ENCODE measurements at places on chromosomes 12 and 14.

- DNase-seq, result no peak
These were observed 25.3 kb downstream of the PIGH start for GRCh38 chr14:67574806-67575205.

DNA sequence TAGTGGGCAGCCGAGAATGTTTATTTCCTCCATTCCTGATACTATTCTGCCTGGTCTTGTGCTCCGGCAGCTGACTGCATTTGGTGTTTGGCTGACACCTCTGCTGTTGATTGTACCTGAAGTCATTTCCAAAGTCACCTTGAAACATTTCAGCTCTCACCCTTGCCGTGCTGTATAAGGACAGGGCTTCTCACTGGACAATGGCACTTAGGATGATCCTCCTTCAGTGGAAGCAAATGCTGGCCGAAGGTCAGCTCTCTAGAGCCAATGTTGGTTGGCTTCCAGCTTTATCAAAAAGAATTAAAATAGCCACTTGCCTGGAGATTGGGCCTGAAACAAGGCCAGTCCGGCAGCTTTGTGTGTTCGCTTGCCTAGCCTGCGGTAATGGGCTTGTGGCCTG is 44.0 kb downstream of the ACACB start:
- DNase-seq, result no peak

DNA sequence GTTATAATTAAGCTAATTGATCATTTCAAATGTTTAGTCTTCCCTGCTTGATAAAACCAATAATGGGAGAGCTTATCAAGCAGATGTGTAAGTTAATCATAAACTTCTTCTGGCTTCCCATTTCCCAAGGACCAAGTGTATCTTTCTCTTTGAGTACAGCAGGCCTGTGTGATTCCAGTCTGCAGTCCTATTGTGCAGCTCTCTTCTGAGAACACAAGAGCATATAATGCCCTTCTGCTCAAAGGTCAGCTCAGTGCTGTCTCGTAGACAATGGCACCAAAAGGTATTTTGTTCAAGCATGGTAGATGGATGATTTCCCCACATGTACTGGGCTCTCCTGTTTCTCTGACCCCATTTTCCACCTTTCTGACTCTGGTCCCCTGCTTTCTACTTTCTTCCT is 101.8 kb upstream of the DYRK2 start:
- DNase-seq, result no peak

DNA sequence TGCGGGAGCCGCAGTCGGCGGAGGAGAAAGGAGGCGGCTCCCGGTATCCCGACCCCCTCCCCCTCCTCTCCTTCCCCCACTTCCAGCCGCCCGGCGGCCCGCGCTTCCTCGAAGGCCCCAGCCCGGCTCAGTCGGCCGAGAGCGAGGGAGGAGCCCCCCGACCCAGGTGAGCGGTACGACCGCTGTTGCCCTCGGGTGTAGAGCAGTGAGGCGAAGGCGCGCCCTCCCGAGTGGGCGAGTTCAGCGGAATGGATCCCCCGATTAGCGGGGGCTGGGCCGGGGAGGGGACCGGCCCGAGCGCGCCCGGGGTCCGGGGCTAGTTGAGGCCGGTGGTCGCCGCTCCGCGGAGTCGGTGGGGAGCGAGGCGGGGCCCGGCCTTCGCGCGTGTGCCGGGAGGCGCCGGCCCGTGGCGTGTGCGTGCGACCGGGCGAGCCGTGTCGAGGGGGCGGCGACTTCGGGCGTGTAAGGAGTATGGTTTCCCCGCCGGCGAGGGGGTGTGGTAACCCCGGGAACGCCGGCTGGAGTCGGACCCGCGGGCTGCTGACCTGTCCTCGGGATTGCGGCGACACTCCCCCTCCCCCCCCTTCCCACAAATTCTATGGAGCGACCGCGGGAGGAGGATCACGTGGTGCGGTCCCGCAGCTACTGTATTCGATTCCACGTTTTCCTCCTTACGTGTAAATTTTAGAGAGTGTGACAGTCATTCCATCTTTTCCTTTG is 501 bp downstream of the RIMKLB start:
- DNase-seq, result no peak

DNA sequence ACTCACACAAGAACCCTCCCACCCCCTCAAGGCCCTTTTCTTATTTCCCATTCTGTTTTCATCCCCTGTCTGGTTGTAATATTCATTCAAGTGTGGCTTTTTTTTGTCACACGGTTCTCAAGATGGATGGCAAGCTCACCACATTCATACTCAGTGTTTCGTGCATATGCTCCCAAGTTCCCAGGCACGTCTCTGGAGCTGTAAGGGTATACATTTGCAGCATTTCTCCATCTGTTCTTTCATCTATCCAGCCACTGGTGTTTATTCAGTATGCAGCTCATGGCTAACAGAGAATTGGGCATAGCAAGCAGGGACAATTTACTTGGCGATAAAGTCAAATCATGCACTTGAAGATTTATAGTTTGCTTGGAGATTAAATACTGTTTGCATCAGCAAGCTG is 212.1 kb downstream of the GRIN2B start:
- no peak for DNase-seq

DNA sequence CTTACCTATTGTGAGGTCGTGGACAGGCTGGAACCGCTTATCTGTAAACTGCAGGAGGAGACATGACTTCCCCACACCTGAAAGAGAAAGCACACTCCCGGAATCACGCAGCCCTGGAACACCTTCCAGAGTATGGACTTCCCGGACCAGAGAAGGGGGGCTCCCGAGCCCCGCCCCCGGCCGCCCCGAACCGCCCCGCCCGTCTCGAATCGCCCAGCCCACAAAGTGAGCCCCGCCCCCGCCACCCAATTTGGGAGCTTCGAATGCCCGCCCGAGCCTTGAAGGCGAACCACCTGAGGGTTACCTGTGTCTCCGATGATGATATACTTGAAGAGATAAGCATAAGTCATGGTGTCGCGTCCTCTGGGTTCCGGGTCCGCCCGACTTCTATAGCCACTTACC is 235 bp downstream of the RAB2B start:
- peak; percentile 73 for DNase-seq

GRCh38 chr12:13030541-13031291 is 13.5 kb upstream of the FAM234B start:
- no peak for DNase-seq

- DNase-seq, result no peak
These were observed 1.4 kb downstream of the AQP5 start for GRCh38 chr12:49962861-49963765.

- DNase-seq, result no peak
These were observed 31.3 kb upstream of the ATF1 start for GRCh38 chr12:50732591-50732990.

- no peak for DNase-seq
These were observed 26.3 kb downstream of the ZFYVE21 start for GRCh38 chr14:103741876-103742275.

- no peak for DNase-seq
These were observed 73.6 kb downstream of the SRGAP1 start for GRCh38 chr12:63917864-63918799.

- no peak for DNase-seq
These were observed 503.5 kb downstream of the PCNX1 start for GRCh38 chr14:71410578-71411284.

DNA sequence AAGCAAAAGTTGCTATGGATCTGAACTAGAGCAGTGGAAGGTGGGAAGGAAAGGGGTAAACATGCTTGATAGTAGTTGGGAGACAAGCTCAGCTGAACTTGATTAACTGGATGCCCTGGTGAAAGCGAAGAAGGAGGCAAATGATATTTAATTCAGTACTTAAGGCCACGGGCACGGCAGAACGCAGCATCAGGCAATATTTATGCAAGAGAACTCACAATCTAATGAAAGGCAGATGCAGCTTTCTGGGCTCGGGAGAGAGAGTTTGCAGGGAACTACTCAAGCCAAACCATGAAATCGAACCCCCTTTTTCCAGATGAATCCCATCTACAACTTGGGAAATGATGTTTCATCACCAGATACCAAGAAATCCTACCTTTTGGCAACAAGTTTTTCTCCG is 3.5 kb upstream of the CNIH1 start:
- no peak for DNase-seq

GRCh38 chr12:117908411-117908810 is 60.4 kb downstream of the KSR2 start:
- DNase-seq, result no peak

DNA sequence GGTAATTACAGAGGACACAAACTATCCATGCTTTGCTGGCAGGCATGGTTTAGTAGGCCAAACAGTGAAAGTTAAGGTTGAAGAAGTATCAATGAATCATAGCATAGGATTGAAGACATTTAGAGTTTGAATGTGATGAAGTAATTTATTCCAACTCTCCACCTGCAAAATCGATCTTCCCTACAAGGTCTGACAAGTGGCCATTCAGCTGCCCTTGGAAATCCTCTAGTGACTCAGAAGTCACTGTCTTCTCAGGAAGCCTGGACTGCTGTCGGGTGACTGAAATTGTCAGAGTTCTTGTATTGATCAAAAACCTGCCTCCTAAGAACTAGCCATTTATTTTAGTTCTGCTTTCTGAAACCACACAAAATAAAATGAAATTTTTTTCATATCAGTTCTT is 17.7 kb upstream of the STXBP6 start:
- no peak for DNase-seq

- DNase-seq, result no peak
These were observed 37.8 kb upstream of the PLBD1 start for GRCh38 chr12:14605401-14605989.

DNA sequence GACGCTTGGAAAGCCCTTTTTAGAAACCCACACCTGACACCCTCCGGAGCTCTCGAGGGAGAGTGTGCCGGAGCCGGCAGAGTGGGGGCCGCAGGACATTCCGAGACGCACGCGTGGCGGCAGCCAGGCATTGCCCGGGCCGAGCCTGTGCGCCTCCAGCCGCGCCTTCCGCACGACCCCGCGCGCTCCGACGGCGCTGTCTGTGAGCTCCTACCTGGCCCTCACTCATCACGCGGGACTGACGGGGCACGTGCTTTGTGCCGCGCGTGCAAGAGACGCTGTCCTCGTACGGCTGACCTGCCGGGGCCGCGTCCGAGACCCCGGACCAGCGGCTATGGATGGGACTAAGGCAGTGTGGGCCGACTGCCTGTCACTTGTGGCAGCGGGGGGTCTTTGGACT is 5.2 kb downstream of the GALNT9 start:
- no peak for DNase-seq

DNA sequence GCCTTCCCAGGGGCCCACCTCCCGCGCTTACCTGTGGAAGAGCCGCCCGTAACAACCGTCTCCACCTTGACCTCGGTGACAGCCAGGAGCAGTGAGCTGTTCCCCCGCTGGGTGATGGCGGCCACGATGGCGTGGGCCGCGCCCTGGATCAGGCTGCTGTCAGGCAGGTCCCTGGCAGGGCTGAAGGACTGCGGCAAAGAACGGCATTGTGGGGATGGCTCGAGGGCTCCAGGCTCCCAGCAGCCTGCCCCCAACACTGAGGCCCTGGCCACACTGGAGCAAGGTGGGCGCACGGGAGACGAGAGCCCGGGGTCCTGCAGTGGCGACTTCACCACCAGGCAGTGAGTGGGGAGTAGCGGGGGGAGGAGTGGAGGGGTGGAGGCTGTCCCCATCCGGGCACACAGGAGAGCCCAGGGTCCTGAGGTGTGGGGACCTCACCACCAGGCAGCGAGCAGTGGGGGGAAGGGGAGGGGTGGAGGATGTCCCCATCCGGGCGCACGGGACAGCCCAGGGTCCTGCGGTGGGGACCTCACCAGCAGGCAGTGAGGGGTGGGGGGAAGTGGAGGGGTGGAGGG is 25.0 kb downstream of the JAG2 start:
- no peak for DNase-seq

GRCh38 chr12:70966996-70967790 is 46.7 kb upstream of the PTPRR start:
- no peak for DNase-seq

GRCh38 chr12:54301428-54302048 is 723 bp upstream of the NFE2 start:
- no peak for DNase-seq

DNA sequence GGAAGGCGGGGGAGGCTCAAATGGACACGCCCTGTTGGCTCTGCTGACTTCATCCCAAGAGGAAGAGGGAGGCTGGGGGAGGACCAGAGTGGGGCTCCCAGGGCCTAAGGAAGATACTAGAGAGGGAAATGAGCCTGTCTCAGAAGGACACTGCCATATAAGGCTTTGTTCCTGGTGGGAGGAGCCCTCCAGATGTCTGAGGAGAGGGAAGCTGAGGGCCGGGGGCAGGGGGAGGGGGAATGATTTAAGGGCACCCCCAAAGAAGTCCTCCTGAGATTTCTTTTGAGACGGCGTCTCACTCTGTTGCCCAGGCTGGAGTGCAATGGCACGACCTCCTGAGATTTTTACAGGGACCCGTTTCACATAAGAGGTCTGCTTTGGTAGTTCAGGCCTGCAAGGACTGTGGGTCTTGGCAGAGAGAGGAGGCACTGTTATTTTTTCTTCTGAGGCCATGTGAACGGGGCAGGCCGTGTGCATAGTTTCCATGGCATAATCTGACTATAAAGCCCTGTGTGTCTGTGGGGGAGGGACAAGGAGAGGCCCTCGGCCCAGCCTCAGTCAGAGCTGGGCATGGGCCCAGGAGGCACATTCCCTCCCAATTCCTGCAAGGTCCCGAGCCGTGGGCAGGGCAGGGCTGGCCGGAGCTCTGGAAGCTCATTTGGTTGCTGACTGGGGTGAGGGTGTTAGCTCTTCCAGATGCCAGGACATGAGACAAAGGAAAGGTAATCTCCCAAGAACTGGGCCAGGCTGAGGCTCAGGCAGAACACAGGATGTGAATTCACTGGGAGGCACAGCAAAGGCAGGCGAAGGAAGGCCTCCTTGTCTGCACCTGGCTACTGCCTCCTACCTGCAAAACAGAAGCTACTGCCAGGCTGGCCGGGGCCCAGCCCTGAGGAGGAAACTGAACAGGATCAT is 22.2 kb upstream of the PLEKHG3 start:
- no peak for DNase-seq

GRCh38 chr14:24136684-24137528 is 912 bp downstream of the PSME1 start:
- DNase-seq, result no peak

DNA sequence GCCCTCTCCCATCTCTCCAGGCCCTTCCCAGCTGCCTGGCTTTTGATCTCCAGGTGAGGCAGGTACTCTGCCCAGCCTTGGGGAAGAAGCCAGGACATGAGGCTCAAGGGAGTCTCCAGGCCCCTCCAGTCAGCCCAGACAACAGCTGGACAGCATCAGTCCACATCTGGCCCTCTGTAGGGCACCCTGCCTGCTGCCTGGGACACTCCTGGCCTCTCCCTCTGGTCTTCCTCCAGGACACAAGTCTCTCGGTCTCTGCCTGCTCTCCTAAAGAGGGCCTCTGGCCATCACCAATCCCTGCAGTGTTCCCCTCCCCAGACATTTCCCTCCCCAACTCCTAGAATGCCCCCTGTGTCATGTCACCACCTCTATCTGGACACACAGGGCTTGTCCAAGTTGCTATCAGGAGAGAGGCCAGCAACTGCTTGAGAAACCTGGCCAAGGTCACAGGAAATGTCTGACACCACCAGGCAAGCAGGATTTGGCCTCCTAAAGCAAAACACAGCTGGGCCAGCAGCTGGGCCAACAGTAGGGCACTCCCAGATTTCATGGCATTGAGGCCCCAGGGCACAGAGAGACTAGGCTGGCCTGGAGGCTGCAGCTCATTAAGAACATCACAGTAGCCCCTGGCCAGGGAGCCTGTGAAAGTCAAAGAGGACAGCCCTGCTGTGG is 29.0 kb downstream of the LTBP2 start:
- no peak for DNase-seq

All from stimulated activated CD8-positive, alpha-beta memory T cell treated with anti-CD3 and anti-CD28 coated beads, Interleukin-4, amount 100 ng/mL, for 4 hours (primary cell).